Stimulated activated CD4-positive, alpha-beta T cell treated with anti-CD3 and anti-CD28 coated beads, Interleukin-12 subunit alpha, Interleukin-12 subunit beta, amount 100 ng/mL, for 24 hours (primary cell): ENCODE measurements at places on chromosomes 1 and 21.

DNA sequence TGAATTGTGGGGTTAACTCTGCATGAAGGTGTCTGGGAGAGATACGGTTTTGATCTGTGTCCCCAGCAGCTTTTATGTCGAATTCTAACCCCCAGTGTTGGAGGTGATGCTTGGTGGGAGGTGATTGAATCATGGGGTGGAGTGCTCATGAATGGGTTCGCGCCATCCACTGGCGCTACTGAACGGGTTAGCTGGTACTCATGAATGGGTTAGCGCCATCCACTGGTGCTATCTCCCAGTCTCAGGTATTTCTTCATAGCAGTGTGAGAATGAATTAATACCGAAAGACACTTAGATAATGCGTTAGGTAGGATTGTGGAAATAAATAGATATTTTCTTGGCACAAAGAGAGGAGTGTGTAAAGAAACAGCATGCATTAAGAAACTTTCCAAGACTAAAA is 32.9 kb upstream of the CLDN8 start:
- no peak for DNase-seq

- no peak for DNase-seq
Observed at GRCh38 chr21:16194095-16194787, 464.5 kb downstream of the USP25 start.

- no peak for DNase-seq
Observed at GRCh38 chr1:64240206-64240605, 36.8 kb downstream of the UBE2U start.

DNA sequence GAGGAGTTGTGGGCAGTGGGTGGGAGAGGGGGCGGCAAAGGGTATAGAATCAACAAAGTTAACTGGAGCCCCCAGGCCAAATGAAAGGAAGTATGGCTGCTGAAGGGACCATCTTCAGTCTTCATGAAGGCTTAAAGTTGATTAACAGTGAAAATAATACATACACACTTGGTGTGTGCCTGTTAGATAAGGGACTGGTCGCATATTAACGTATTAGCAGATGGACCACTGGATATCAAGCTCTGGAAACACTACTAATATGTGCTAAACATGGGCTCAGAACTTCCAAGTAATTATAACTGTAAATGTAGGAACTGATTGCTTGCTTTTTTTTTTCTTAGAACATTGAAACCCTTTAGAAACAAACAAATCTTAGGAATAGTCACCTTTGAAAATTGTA is 224.7 kb upstream of the KIAA0040 start:
- DNase-seq, result no peak

DNA sequence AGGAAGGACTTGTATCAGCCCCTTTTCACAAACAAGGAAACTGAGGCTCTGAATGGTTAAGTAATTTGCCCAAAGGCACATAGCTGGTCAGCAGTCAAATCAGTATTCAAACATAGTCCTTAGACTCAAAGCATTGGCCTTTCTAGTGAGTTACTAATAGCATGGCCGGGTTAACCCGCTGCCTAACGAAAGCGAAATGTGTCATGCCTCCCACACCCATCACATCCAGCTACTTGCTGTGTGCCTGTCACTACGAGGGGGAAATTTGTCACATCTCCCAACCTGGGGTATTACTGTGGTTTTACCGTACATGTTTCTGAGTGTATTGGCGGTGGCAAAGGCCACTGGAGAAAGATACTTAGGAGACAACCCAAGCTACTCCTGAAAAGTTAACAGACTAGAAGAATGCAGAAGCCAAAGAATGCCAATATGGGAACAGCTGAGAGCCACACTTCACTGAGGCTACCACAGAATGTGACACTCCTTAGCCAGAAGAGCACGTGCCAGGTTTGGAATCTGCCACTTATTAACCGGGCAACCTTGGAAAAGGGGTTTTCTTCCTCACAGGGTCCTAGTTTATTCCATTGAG is 363.5 kb downstream of the KCNH1 start:
- no peak for DNase-seq

DNA sequence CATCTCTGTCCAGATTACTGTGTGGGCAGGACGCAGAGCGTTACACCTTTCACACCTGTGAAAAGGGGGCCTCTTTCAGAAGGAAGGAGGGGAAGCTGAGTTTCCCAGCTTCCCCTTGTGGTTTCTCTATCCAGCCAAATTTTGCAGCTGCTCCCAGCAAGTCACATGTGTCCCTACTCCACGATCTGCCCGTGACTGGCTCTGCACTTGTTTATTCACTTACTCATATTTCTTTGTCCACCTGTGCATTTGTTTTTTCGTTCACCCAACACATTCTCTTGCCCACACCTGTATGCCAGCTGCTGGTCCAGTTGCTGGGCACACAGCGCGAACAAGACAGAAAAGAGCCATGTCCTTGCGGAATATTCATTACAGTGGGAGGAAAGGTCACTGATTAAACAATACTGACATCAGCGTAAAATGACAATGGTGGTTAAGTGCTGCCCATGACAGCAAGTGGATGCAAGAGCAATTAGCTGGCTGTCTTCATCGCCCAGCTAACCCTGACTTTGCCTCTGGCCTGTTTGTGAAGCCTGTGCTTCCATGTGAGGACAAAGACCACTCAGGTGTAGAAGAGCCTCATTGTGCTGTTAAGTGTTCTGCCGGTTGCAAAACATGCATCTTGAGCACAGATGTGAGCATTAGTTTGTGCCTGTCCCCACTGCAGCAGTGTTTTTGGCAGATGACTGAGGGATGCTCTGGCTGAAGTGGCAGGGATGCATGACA is 28.6 kb upstream of the NEK2 start:
- DNase-seq, result no peak

GRCh38 chr1:183597656-183598347 is 7.5 kb upstream of the NCF2 start:
- DNase-seq, result no peak

GRCh38 chr1:183887826-183888819 is 83.2 kb downstream of the RGL1 start:
- no peak for DNase-seq
